Activated B cell treated with CpG ODN at 0.5 μM for 24 hours (primary cell): ENCODE measurements at places on chromosomes 5 and 9. TPM values are rescaled to one million over a fixed set of nuclear protein-coding genes. Genes with fewer than 3 reads are reported as not detected.

The PCDHA6 gene
- not detected in 2 replicates for total RNA-seq

The FOXD4L5 gene
- 0.49 and 0.75 TPM in 2 replicates for total RNA-seq

The WDR38 gene
- not detected in 2 replicates for total RNA-seq

The UGT3A1 gene
- not detected in 2 replicates for total RNA-seq

The ALDH1A1 gene
- total RNA-seq = not detected in 2 replicates

The PPIP5K2 gene
- 60.7 and 76.1 TPM in 2 replicates for total RNA-seq

The PTBP3 gene
- 106 and 125 TPM in 2 replicates for total RNA-seq

The RASEF gene
- total RNA-seq = not detected in 2 replicates

The GADD45G gene
- total RNA-seq = 7.5 and 7.6 TPM in 2 replicates

The OCLN gene
- 1.9 and 2.2 TPM in 2 replicates for total RNA-seq

The SOWAHA gene
- not detected in 2 replicates for total RNA-seq

The DND1 gene
- 2.6 and 3.4 TPM in 2 replicates for total RNA-seq
